Heart right ventricle (tissue), 16 donors: ENCODE measurements at places on chromosomes 16 and 17. TPM values are rescaled to one million over a fixed set of nuclear protein-coding genes. Genes with fewer than 3 reads are reported as not detected.

The HASPIN gene
- total RNA-seq = 0.12 TPM

The DYNLRB2 gene
- total RNA-seq = not detected

The GSE1 gene
- 33.0 TPM for total RNA-seq

The C16orf96 gene
- total RNA-seq = 0.07 TPM

The KRT20 gene
- not detected for total RNA-seq

The UNC45B gene
- total RNA-seq = 202 TPM

The TP53TG3B gene
- not detected for total RNA-seq

The IL17C gene
- not detected for total RNA-seq

GRCh38 chr16:53506254-53506653, 3.2 kb upstream of the AKTIP start:
- peaks cover 39% of the 10 kb centered on the region for H3K4me1 ChIP-seq
- no peak overlapping the region for H3K4me3 ChIP-seq
- no peaks in the 10 kb centered on the region for H3K36me3 ChIP-seq
- H3K27me3 ChIP-seq = no peaks in the 10 kb centered on the region
- no peak overlapping the region for H3K27ac ChIP-seq

GRCh38 chr17:73984941-73985340, 218.5 kb upstream of the RPL38 start:
- H3K27me3 ChIP-seq = peaks cover 67% of the 10 kb centered on the region
- no peak overlapping the region for H3K27ac ChIP-seq
- H3K4me1 ChIP-seq = no peaks in the 10 kb centered on the region
- H3K36me3 ChIP-seq = no peaks in the 10 kb centered on the region
- no peak overlapping the region for H3K4me3 ChIP-seq

DNA sequence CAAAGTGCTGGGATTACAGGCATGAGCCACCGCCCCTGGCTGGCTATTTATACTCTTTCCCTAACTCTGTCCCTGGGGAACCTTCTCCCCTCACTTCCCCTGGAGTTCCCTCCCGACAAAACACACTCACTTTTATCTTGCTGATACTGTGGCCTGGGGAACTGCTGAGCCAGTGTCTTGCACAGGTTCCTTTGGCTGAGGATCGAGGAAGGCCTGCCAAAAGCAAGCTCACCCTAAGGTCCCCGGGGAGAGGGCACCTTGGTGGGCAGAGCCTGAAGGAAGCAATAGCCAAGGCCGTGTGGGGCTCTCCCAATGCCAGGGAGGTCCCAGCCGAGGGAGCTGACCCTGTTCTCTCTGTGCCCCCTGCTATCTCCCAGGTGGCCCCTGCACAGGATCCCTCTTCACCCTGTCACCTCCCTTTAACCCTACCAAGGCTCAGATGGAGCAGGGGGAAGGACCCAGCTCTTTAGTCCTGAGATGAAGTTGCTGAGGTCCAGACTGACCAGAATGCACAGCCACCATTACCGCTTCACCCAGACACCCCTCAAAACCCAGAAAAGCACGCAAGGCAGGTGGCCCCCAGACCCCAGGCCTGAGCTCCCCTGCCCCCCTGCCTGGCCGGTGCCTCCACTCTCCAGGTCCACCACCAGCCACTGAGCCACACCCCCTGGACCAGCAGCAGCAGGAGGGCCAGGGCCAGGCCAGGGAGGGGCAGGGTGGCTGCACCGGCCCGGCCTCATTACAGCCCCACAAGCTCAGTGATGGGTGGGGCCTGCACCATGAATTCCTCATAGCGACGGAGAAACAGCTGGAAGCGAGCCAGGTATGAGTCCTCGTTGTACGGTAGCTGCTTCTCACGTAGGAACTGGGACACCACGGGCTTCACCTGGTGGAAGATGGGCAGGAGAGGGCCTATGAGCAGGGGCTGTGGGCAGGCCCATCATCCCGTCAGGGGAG, 5.1 kb upstream of the FDXR start:
- H3K27me3 ChIP-seq = no peaks in the 10 kb centered on the region
- H3K4me3 ChIP-seq = no peak overlapping the region
- H3K4me1 ChIP-seq = peaks cover 10% of the 10 kb centered on the region
- H3K27ac ChIP-seq = peak overlapping the region; percentile 46

GRCh38 chr17:81045590-81046095, 10.7 kb downstream of the BAIAP2 start:
- DNase-seq = no peak
- H3K4me1 ChIP-seq = peaks cover 72% of the 10 kb centered on the region
- H3K27me3 ChIP-seq = no peaks in the 10 kb centered on the region

GRCh38 chr17:80738020-80738808, 193.6 kb downstream of the RPTOR start:
- H3K4me3 ChIP-seq = no peak overlapping the region
- DNase-seq = no peak
- H3K27me3 ChIP-seq = no peaks in the 10 kb centered on the region
- no peaks in the 10 kb centered on the region for H3K4me1 ChIP-seq
- no peak overlapping the region for H3K27ac ChIP-seq

DNA sequence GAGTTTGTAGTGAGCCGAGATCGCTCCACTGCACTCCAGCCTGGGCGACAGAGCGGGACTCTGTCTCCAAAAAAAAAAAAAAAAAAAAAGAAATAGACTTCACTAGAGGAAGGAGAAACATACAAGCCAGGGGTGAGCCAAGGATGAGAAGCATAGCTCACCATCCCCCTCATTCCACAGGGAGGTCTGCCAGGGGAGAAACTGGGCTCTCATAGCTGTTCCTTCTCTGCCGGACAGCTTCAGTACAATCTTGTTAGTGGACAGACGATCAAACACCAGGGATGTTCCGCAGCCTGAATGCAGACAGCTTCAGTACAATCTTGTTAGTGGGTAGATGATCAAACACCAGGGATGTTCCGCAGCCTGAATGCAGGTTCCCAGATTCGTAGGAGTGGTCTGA, 509.6 kb downstream of the CDH13 start:
- no peak overlapping the region for H3K4me3 ChIP-seq
- no peak overlapping the region for H3K27ac ChIP-seq
- no peaks in the 10 kb centered on the region for H3K27me3 ChIP-seq
- no peaks in the 10 kb centered on the region for H3K36me3 ChIP-seq
- no peak for DNase-seq

GRCh38 chr17:48636177-48637018, 10.2 kb upstream of the HOXB9 start:
- H3K27ac ChIP-seq = no peak overlapping the region
- no peak for DNase-seq
- no peak overlapping the region for H3K4me3 ChIP-seq
- H3K4me1 ChIP-seq = peaks cover 11% of the 10 kb centered on the region

- H3K27ac ChIP-seq = no peak overlapping the region
- no peak overlapping the region for H3K4me3 ChIP-seq
- DNase-seq = no peak
- peaks cover 28% of the 10 kb centered on the region for H3K36me3 ChIP-seq
- H3K4me1 ChIP-seq = no peaks in the 10 kb centered on the region
Measured at GRCh38 chr17:60704170-60704569, 26.5 kb downstream of the BCAS3 start.

DNA sequence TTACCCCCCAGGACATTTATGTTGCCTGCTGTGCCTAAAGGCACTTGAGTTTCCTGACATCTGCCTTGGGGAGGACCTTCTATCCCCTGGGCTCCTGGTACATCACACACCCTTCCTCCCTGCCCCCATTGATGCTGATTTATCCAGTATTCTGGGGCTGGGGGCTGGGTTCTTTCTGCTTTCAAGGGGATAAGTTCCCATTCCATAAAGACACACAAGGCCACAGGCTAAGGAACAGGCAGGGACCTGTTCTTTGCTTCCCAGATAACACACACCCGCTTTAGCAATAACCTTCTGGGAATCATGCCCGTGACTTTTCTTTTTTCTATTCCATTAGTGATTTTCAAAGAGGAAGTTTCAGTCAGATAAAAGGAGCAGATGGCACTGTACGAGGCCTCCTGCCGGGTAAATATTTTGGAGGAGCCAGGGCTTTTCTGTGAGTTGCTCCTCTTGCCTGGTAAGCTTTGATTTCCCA, 30.6 kb downstream of the CHD9 start:
- peaks cover 89% of the 10 kb centered on the region for H3K4me1 ChIP-seq
- no peak for DNase-seq

DNA sequence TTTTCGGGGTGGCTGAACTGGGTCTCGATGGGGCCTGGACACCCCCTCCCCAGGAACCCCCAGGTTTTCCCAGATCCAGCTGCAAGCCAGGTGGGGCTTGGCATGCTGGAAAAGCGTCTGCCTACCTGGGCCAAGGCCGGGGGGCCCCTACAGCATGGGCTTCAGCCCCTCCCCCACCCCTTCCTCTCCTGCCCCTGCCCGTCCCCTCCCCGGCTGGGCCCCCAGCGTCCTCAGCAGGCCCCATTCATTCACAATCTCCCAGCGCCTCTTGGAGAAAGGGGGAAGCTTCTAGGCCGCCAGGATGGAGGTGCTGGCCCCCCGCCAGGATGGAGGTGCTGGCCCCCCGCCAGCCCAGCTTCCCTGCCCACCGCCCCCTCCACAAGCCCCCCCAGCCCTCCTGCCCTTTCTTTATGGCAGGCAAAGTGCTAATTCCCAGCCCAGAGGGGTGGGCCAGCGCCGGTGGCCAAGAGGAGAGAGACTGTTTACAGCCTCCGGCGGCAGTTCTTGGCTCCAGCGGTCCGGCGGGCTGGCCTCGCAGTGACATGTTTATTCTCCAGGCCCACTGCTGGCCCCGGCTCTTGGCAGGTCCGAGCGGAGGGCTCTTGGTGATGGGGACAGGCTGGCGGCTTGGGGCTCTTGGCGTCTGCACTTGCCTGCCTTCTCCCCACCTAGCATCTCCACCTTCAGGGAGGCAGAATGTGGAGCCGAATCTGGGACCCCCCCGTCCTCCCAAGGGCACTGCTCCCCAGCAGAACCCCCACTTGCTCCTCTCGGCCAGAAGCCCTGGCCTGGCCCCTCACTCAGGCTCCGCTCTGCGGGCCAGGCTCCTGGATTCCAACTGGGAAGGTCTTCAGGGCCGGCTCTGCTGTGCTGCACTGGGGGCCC, 94.4 kb upstream of the CIBAR2 start:
- H3K27ac ChIP-seq = peak overlapping the region; percentile 63
- H3K4me1 ChIP-seq = peaks cover 59% of the 10 kb centered on the region
- H3K27me3 ChIP-seq = no peaks in the 10 kb centered on the region
- peak; percentile 84 for DNase-seq

GRCh38 chr17:27466743-27467375, 10.6 kb downstream of the KSR1 start:
- H3K4me3 ChIP-seq = no peak overlapping the region
- no peaks in the 10 kb centered on the region for H3K27me3 ChIP-seq
- H3K4me1 ChIP-seq = peaks cover 3% of the 10 kb centered on the region
- peak overlapping the region; percentile 62 for H3K27ac ChIP-seq
- no peaks in the 10 kb centered on the region for H3K36me3 ChIP-seq

DNA sequence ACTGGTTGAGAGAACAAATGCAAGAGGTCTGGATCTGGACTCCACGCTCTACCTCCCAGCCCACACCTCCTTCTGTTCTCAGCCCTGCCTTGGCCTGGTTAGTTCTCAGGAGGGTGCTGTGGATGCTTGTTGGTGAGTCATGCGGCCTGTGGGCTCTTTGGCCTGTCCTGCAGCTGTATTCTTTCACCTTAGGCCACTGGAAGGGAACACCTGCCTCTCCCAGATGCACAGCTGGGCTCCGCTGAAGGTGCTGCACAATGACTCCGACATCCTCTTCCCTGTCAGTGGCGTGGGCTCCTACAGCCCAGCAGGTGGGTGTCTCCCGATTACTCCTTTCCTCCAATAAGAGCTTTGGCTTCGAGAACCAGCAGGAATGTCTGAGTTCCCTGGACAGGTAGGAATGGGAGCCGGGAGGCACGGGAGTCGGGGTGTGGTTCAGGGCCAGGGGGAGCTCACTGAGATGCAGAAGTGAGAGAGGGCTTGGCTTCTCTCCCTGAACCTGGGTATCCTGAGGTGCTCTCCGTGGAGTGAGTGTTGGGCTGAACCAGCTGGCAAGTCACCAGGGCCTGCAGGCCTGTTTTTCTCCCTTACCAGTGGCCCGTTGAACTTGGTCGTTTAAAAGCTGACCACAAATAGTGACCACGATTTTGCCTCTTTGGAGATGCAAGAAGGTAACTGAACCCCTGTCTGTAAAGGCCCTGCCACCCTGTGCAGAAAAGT, 85.0 kb downstream of the SNX29 start:
- no peaks in the 10 kb centered on the region for H3K27me3 ChIP-seq
- peak overlapping the region; percentile 78 for H3K27ac ChIP-seq
- H3K36me3 ChIP-seq = peaks cover 22% of the 10 kb centered on the region

- peak overlapping the region; percentile 65 for H3K4me3 ChIP-seq
- peak overlapping the region; percentile 92 for H3K27ac ChIP-seq
- peaks cover 33% of the 10 kb centered on the region for H3K4me1 ChIP-seq
- H3K27me3 ChIP-seq = no peaks in the 10 kb centered on the region
- H3K36me3 ChIP-seq = peaks cover 4% of the 10 kb centered on the region
Measured at GRCh38 chr16:680625-680945, 375 bp downstream of the STUB1 start.

GRCh38 chr17:2067048-2067561, 12.2 kb downstream of the HIC1 start:
- DNase-seq = no peak
- H3K36me3 ChIP-seq = no peaks in the 10 kb centered on the region
- no peaks in the 10 kb centered on the region for H3K27me3 ChIP-seq
- H3K27ac ChIP-seq = peak overlapping the region; percentile 86
- no peak overlapping the region for H3K4me3 ChIP-seq

DNA sequence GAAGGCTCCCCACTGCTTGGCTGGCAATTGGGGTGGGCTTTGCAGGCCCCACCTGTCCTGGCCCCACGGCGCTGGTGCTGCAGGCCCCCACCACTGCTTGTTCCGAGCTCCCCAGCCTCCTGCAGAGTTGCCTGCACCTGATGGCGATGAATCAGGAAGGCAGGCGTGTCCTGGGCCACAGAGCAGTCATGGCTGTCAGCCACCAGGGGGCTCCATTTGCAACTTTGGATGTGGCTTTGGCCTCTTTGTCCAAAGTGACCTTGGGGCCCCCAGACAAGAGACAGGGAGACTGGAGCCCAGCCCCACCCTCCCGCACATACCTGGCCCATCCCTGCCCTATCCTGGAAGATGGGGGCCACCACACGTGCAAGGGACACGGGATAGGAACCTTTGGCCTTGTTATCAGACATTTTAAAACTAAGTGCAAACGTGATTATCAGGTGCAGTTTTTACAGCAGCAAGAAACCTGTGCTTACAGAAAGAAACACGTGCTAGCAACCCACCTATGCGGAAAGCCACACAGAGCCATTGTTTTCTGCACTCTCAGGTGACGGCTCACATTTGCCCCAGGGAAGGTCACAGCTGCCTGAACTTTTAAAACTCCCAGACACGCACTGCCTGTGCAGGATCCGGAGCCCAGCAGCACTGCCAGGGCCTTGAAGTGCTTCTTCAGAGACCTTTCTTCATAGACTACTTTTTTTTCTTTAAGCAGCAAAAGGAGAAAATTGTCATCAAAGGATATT, at the start of gene DNASE1:
DNASE1 (plus strand) TSS at position 443 of the 743 bp plus-strand sequence. CDS start 683 bp downstream, outside the sequence.
- H3K27ac ChIP-seq = peak within 1 kb of the TSS; percentile 31
- peaks cover 5% of the 10 kb centered on the region for H3K4me1 ChIP-seq
- H3K27me3 ChIP-seq = no peaks in the 10 kb centered on the region
- H3K36me3 ChIP-seq = no peaks in the 10 kb centered on the region
- no peak within 1 kb of the TSS for H3K4me3 ChIP-seq

DNA sequence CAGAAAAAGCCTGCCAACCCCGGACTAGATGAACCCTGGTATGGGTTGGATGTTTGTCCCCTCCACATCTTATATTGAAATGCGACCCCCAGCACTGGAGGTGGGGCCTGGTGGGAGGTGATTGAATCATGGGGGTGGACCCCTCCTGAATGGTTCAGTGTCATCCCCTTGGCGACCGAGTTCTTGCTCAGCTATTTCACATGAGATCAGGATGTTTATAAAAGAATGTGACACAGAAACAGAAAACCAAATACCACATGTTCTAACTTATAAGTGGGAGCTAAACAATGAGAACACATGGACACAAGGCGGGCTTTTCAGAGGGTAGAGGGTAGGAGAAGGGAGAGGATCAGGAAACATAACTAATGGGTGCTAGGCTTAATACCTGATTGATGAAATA, 576.0 kb upstream of the HSBP1 start:
- DNase-seq = no peak
- no peak overlapping the region for H3K27ac ChIP-seq
- no peaks in the 10 kb centered on the region for H3K27me3 ChIP-seq
- H3K36me3 ChIP-seq = no peaks in the 10 kb centered on the region
